ENCODE measurements at places on chromosomes 4 and X. TPM values are rescaled to one million over a fixed set of nuclear protein-coding genes. Genes with fewer than 3 reads are reported as not detected.

COL4A6 gene
- total RNA-seq = not detected

ADAMTS3 gene
- not detected for total RNA-seq

BEX5 gene
- 8.4 TPM for total RNA-seq

P2RY10 gene
- total RNA-seq = 39.3 TPM

RHOXF2B gene
- not detected for total RNA-seq

TBC1D9 gene
- total RNA-seq = not detected

DCAF12L2 gene
- not detected for total RNA-seq

GPR34 gene
- total RNA-seq = 0.24 TPM

SPANXN4 gene
- total RNA-seq = not detected

BMPR1B gene
- not detected for total RNA-seq

CNGA1 gene
- not detected for total RNA-seq

CFAP299 gene
- total RNA-seq = not detected

SLC25A6 gene
- 399 TPM for total RNA-seq

CXorf51A gene
- total RNA-seq = not detected

MAGEA12 gene
- total RNA-seq = not detected

SPARCL1 gene
- not detected for total RNA-seq

GAGE12F gene
- total RNA-seq = not detected

NLGN3 gene
- 0.86 TPM for total RNA-seq

ATOH1 gene
- total RNA-seq = not detected

PNMA5 gene
- total RNA-seq = 0.10 TPM

STARD8 gene
- total RNA-seq = 0.80 TPM

C4orf50 gene
- 0.07 TPM for total RNA-seq

RGN gene
- not detected for total RNA-seq

F9 gene
- not detected for total RNA-seq

KLF8 gene
- total RNA-seq = 3.2 TPM

All from activated CD4-positive, alpha-beta memory T cell treated with anti-CD3 and anti-CD28 coated beads for 36 hours (primary cell).